ENCODE measurements at places on chromosomes 2 and 18.
A peak's percentile ranks its signal among the peaks of the same experiment; 100 is the strongest.

DNA sequence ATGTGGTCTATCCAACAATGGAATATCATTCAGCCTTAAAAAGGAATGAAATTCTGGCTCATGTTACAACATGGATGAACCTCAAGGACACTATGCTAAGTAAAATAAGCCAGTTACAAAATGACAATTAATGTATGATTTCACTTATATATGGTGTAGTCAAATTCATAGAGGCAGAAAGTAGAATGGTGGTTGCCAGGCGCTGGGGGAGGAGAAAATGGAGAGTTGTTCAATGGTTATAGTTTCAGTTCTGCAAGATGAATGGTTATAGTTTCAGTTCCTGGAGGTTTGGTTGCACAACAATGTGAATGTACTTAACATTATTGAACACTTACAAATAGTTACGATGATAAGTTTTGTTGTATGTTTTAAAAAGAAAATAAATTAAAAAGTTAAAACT lies 79.2 kb upstream of the IL1R2 start:
- DNase-seq: no peak

DNA sequence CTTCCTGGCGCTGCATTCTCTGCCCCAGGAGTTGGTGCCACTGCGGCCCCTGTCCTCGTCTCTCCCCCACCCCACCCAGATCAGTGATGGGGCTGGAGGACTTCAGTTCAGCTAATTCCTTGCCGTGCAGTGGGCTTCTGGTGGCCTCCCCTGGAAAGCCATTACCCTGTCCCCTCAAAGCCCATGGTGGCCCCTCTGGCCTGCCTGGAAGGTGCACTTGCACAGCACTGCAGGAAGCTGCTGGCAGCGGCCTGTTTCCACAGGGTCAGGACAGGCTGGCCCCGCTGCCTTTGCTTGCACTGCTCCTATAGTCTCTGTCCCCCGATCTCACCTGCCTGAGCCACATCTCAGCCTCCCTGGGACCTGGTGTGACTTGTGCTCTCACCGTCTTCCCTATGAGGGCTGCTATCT lies 105.1 kb downstream of the USP40 start:
- no peak for DNase-seq

DNA sequence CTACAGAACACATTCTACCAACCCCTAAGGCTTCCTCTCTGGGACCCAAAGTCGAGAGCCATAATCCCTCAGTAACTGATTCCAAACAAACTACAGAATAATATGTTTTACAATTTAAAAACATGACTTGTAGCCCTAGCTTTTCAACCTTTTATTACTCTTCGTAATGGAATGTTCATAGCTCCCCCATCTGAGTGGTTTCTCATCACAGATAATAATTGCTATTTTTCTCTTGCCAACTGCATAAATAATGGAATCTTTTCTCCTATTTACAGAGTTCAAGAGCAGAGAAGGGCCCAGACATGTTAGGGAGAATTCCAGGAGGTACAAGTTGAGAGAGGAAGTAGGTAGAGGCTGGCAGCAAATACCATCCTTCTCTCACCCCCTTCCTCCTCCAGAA lies 59.9 kb upstream of the CERS6 start:
- peak; percentile 10 for DNase-seq

- DNase-seq: no peak
Measured at GRCh38 chr2:48148841-48149430, 242.6 kb upstream of the FBXO11 start.

- peak; percentile 94 for DNase-seq
Measured at GRCh38 chr2:240433973-240434727, 1.3 kb upstream of the GPC1 start.

GRCh38 chr2:78407960-78408794 lies 617.3 kb upstream of the REG3G start:
- DNase-seq: no peak
